Activated naive CD8-positive, alpha-beta T cell treated with anti-CD3 and anti-CD28 coated beads, Interleukin-2, amount 10 ng/mL, durations not matched to agents 7 days and 5 days (primary cell): ENCODE measurements at places on chromosomes 11 and 22.

DNA sequence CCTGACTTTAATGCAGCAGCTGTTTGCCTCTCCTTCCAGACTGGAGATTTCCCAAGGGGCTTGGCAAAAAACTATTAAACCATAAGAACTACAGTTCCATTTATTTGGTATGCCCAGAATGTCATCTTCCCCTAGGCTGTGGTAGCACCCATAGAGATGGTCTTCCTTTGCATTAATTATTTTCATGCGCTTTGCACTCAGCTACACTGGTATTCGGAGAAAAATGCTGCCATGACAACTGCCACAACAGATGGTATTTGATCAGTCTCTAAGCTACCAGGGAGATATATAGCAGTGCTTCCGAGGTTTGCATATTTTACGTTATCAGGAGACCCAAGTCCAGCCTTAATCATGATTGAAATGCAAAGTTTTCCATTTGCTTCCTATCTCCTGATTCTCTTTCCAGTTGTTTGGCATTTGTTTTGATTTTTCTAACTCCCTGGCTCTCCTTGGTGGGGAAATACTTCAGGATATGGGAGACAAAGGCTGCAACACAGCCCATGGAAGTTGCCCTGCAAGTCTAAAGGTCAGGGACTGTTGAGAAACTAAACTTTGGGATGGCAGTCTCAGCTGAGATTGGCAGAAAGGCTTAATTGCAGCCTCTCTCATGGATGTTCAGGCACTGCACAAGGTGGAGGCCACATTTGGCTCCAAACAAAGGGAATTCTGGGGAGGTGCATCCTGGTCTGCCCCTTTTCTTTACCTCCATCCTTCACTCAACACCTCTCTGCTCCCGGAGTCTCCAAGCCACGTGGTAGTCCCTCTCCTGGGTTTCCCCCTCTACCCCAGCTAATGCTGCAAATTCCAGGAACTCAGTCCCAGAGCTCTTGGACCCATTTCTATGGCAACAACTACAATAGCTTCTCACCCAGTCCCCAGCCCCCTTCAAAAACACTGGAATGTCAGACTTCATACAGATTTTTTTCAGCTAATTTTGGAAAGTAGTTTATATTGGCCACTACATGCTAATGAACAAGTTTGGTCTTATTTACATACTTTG, 151.8 kb downstream of the NAV2 start:
- no peak for DNase-seq

DNA sequence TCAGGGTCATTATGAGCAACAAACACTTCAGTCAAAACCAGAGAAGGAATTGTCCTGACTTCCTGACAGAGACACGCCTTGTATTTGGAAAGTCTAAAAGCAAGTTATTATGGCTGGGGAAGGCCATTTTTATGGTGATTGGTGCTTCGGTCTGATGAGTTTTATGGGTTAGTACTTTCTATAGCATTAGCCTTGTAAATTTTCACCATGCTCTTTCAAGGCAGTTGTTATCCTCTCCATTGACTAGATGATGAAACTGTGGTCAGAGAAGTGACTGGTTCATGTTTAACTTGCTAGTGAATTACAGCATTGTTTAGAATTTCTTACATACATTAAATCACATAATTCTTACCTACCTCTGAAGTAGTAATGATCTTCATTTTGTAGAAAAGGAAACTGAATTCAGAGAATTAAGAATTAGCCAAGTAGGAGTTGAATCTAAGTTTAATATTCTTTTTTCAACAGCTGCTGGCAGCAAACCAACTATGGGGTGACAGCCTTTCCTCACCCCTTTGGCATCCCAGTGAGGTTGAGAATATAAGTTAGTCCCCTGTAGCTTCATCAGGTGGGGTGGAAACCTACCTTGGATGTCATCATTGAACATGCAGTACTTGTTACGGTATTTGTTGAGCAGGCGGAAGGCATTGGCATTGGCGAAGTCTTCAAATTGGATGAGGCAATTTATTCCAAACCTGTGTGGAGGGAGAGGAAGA, 90.0 kb downstream of the CCDC81 start:
- no peak for DNase-seq

DNA sequence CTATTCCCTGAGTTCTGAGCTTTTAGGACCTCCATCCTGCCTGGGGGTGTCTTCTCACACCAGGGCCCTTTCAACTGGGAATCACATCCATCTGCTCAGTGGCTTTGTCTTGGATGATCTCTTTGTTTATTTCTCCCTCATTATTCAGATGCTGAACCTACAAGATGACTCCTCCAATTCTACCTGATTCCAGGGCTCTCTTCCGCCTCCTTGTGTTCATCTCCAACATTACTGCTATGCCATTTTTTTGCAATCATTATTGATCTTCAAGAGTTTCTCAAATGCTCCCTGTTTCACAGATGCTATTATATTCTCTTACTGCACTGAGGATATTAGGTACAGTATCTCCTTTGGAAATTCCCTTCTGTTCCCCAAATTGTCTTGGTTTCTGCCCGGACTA, 307.7 kb downstream of the SHANK2 start:
- no peak for DNase-seq

- DNase-seq, result no peak
Measured at GRCh38 chr11:34745195-34745594, 124.3 kb downstream of the EHF start.

DNA sequence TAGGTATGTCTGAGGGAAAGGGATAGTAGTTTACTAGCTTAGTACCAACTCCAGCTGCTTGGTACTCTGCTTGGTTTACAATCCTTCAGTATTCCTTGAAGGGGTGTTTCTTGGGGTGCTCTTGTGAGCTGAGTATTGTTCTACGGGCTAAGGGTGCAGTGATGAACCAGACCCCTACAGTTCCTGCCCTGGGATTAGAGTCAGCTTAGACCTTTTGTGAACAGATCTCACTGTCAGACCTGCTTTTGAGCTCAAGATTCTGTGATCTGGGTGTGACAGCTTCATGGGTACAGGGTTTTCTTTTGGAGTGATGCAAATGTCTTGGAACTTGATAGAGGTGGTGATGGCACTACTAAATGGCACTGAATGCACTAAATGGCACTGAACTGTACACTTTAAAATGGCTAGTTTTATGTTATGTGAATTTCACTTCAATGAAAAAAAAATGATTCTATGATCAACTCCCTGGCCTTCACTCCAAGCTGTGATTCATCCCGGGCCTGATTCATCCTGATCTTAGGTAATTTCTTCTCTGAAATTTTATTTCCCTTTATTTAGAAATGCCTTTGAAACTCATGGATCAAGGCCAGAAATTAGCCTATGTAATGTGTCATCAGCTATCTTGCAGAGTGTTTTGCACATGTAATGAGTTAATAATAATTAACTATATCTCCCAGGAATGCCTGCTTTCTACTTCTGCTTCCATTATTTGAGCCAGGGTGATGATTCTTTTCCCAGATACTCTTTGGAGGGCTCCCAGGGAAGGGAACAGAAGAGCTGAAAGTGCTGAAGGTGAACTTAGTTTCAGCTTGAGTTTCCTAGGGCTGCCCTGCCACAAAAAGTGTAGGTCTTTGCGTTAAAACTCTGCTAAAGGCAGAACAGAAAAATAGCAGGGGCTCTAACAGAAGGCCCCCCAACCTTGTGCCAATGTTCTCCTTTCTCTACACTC, 87.9 kb downstream of the NCAM1 start:
- no peak for DNase-seq

DNA sequence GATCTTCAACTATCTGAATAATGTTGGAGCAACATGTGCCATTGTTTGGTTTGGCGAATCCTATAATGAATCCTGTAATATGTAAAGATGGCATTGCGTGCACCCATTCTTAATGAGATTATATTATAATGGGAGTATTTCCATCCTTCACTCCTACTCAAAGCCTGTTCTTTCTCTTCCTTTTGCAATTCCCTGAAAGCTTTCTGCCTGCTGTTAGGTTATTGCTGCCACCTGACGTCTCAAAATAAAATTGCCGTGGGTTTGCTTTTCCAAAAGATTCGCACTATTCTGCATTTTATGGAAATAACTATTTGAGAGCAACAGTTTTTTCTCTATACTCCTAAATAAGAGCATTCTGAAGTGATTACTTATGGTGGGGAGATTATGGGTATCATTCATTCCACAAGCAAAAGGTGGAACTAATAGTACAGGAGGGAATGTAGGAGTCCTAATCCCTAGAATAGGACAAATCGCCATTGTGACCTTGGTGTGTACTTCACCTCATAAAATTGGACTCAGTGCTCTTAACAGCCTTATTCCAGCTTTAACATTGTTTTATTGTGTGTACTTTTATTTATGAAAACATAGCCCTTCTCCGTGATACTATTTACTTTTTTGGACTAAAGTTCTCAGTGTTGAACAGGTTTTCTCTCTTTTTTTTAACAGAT, 69.6 kb upstream of the ALKBH3 start:
- no peak for DNase-seq

DNA sequence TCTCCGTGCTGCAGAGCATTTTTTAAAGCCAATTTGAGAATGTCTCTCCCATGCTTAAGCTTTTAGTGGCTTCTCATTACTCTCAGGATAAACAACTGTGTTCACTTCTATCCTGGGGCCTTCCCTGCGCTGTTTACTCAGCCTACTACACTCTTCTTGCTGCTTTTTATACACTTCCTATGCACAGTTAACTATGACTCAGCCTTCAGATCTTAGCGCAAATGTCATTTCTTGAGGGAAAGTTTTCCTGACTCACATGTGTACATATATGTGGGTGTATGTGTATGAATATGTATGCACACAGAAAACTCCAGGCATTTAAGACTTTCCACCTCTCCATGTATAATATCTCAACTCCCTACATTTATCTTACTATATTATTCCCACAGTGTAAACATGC, 9.8 kb downstream of the THAP12 start:
- DNase-seq, result no peak

GRCh38 chr11:23166376-23166775, 306.1 kb upstream of the CCDC179 start:
- no peak for DNase-seq

DNA sequence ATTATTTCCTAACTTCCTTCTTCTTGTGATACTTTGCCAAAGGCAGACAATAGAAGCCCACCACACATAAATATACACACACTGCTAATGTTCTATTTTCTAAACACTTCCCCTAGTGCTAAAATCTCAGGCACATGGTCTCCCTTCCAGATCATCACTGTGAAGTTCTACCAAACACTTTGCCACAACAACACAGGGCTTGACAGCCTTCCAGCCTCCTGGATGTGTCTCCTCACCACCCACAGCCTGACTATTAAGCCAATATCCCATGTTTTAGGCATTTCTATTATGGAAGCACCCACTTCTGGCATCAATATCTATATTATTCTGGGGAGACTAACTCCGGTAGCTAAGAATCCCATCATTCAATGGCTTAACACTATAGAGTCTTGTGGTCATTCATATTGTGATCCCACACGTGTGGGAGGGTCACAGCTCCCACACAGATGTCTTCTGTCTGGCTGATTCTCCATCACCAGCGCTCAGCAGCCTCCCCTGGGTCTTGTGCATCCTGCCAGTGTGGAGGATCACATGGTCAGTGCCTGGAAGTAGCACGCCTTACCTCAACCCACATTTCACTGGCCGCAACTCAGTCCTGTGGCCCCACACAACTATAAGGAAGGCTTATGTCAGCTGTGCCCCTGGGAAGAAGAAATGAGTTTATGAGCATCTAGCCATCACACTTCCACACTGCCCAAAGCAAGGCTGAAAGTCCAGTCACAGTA, 29.0 kb downstream of the SPATA19 start:
- no peak for DNase-seq

DNA sequence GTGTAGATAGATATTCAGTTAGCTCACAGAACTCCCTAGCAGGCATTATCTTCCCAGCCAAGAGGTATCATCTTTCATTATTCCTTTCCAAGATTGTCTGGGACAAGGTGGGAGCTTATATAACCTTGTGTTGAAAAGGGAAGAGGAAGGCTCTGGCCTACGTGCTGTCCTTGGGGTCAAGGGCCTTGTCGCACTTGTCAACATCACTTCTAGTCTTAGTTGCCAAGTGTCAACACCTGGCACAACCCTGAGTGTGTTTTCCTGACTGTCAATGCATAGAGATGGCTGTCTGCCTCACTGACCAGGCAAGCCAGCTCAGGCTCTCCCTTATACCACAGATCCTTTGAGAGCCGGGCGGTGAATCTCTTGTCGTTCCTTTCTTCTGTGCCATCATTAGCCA, 331.9 kb downstream of the CNTN5 start:
- DNase-seq, result no peak

- DNase-seq, result peak; percentile 63
Measured at GRCh38 chr22:17777005-17777716, 2.9 kb upstream of the BID start.

- no peak for DNase-seq
Measured at GRCh38 chr11:44556735-44557409, 8.6 kb upstream of the CD82 start.

DNA sequence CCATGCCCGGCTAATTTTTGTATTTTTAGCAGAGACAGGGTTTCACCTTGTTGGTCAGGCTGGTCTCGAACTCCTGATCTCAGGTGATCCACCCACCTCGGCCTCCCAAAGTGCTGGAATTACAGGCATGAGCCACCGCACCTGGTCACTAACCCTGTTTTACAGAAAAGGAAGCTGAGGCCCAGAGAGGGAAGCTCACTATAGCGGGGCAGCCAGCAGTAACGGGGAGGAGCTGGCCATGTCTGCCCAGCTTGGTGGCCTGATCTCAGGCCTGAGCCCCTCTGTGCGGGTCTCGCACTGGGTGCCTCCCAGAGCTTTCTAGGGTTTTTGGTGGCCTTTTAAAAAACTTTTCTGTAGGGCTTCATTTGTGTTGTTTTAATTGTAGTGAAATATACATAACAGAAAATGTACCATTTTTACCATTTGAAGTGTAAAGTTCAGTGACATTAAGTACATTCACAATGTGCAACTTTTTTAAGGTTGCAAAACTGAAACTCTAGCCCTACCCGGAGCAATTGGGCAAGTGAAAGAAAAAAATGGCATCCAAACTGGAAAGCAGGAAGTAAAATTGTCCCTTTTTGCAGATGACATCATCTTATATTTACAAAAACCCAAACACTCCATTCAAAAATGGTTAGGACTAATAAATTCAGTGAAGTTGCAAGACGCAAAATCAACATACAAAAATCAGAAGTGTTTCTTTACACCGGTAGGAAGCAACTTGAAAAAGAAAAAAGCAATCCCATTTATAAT, 14.5 kb upstream of the CYTH4 start:
- peak; percentile 42 for DNase-seq

DNA sequence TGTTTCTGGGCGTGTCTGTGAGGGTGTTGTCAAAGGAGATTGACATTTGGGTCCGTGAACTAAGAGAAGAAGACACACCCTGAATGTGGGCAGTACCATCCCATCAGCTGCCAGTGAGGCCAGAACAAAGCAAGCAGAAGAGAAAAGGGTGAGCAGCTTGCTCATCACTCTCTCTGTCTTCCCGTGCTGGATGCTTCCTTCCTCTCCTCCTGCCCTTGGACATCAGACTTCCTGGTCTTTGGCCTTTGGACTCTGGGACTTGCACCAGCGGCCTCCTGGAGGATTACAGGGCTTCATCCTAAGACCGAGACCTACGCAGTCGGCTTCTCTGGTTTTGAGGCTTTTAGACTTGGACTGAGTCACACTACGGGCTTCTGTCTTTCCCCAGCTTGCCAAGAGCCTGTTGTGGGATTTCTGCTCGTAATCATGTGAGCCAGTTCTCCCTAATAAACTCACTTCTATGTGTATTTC, 18.8 kb downstream of the APOL2 start:
- DNase-seq, result no peak
